CD4-positive, alpha-beta T cell (primary cell): ENCODE measurements at places on chromosomes 16 and 17.

DNA sequence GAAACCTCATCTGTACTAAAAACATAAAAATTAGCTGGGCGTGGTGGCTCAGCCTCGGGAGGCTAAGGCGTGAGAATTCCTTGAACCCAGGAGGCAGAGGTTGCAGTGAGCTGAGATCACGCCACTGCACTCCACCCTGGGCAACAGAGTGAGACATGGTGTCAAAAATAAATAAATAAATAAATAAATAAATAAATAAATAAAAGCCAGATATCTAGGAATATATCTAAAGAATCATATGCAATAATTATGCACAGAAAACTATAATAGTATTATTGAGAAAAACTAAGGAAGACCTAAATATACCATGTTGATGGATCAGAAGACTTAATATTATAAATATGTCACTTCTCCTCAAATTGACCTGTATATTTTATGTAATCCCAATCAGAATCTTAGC is 37.0 kb downstream of the TMC7 start:
- DNase-seq = no peak
- H3K27ac ChIP-seq = no peak overlapping the region
- no peak overlapping the region for H3K4me3 ChIP-seq
- no peaks in the 10 kb centered on the region for H3K4me1 ChIP-seq
- no peaks in the 10 kb centered on the region for H3K27me3 ChIP-seq

- H3K27me3 ChIP-seq = peaks cover 3% of the 10 kb centered on the region
- DNase-seq = no peak
- no peak overlapping the region for H3K27ac ChIP-seq
- H3K36me3 ChIP-seq = no peaks in the 10 kb centered on the region
Measured at GRCh38 chr17:867896-868489, 85.8 kb downstream of the MRM3 start.

GRCh38 chr16:64478252-64478906 is 643.5 kb downstream of the CDH11 start:
- H3K4me3 ChIP-seq = no peak overlapping the region
- no peaks in the 10 kb centered on the region for H3K36me3 ChIP-seq
- no peaks in the 10 kb centered on the region for H3K4me1 ChIP-seq
- no peaks in the 10 kb centered on the region for H3K27me3 ChIP-seq

- H3K27ac ChIP-seq = no peak overlapping the region
- H3K4me3 ChIP-seq = no peak overlapping the region
- no peaks in the 10 kb centered on the region for H3K36me3 ChIP-seq
- H3K4me1 ChIP-seq = no peaks in the 10 kb centered on the region
- H3K27me3 ChIP-seq = no peaks in the 10 kb centered on the region
Measured at GRCh38 chr17:60960398-60961065, 282.9 kb downstream of the BCAS3 start.

- H3K27me3 ChIP-seq = no peaks in the 10 kb centered on the region
- no peak overlapping the region for H3K27ac ChIP-seq
- DNase-seq = no peak
- H3K36me3 ChIP-seq = peaks cover 7% of the 10 kb centered on the region
- H3K4me3 ChIP-seq = no peak overlapping the region
- no peaks in the 10 kb centered on the region for H3K4me1 ChIP-seq
Measured at GRCh38 chr16:80991792-80992430, 14.8 kb downstream of the CMC2 start.

DNA sequence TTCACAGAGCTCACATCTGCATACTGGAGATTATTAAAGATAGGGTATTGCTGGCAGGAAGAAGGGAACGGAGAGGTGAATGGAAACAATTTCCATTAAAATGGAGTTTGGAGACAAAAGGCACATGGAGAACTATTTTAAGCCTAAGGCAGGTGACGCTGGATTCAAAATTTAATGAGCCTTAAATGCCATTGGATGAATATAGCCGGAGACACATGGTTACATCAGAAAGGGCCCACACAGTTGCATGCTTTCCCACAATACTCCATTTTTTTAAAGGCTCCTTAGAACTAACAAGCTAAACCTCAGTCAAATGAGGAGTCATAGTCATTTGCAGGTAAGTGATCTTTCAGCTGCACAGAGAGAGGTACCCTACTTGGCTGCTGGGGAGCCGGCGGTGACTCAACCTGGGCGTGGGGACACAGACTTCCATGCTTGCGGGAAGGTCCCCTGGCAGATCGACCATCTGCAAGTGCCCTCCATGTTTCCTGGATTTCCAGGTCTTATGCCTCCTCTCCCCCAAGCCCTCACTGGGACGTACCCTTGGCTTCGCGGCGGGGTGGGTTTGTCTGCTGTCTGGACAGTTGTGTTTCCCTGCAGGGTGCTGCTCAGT is 259.2 kb downstream of the CBLN1 start:
- H3K27ac ChIP-seq = no peak overlapping the region
- no peaks in the 10 kb centered on the region for H3K27me3 ChIP-seq
- no peaks in the 10 kb centered on the region for H3K36me3 ChIP-seq

- H3K4me3 ChIP-seq = no peak overlapping the region
- H3K27me3 ChIP-seq = no peaks in the 10 kb centered on the region
- no peaks in the 10 kb centered on the region for H3K36me3 ChIP-seq
- H3K27ac ChIP-seq = no peak overlapping the region
- peaks cover 49% of the 10 kb centered on the region for H3K4me1 ChIP-seq
- DNase-seq = no peak
Measured at GRCh38 chr16:56606476-56607108, 1.8 kb upstream of the MT2A start.

- no peak overlapping the region for H3K27ac ChIP-seq
- DNase-seq = no peak
- no peaks in the 10 kb centered on the region for H3K4me1 ChIP-seq
- H3K36me3 ChIP-seq = peaks cover 5% of the 10 kb centered on the region
Measured at GRCh38 chr17:63317166-63317840, 128.8 kb downstream of the CYB561 start.

DNA sequence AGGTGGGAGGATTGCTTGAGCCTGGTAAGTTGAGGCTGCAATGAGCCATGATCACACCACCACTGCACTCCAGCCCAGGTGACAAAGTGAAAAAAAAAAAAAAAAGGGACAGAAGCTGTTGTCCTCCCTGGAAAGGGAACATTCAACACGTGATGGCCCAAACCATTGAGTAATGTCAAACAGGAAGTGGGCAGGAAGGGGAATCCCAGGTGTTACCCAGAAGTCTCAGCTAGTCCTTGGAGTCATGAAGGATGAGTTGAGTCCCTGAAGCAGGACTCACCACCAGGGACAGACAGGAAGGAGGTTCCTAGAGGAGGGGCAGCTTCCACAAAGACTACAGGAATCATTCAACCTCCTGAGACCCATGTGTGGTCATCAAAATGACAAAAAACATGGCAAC is 19.8 kb upstream of the CMIP start:
- H3K4me1 ChIP-seq = peaks cover 14% of the 10 kb centered on the region
- H3K27ac ChIP-seq = no peak overlapping the region
- no peaks in the 10 kb centered on the region for H3K36me3 ChIP-seq
- no peak overlapping the region for H3K4me3 ChIP-seq

GRCh38 chr17:57357830-57358430 is 101.6 kb downstream of the MSI2 start:
- no peak overlapping the region for H3K27ac ChIP-seq
- no peaks in the 10 kb centered on the region for H3K36me3 ChIP-seq
- no peak overlapping the region for H3K4me3 ChIP-seq
- H3K27me3 ChIP-seq = no peaks in the 10 kb centered on the region

DNA sequence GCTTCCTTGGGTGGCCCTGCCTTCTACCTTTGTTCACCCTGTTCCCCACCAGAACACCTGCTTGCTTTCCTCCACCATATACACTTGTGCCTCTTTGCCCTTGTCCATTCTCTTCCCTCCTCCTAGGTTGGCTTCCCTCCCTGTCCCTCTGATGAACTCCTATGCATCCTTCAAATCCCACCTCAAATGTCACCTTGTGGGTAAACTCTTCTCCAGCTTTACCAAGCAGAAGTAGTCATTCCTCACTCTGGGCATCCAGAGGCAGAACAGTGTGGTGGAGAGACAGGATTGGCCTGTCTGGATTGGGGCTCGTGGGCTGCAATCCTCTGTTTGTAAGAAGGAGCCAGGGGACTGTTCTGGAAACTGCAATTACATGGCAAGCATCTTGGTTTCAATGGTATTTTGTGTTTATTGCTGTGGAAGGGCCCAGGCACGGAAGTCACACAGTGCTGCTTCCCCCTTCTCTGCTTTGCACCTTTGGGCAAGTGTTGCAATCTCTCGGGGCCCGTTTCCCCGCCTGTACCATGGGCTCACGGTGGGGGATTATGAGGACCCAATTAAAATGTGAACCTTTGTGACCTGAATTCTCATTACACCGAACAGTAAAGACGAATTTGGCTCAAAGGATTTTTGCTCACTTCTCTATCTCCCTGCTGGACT is 21.9 kb upstream of the NXPH3 start:
- H3K36me3 ChIP-seq = no peaks in the 10 kb centered on the region
- DNase-seq = no peak
- no peak overlapping the region for H3K4me3 ChIP-seq

DNA sequence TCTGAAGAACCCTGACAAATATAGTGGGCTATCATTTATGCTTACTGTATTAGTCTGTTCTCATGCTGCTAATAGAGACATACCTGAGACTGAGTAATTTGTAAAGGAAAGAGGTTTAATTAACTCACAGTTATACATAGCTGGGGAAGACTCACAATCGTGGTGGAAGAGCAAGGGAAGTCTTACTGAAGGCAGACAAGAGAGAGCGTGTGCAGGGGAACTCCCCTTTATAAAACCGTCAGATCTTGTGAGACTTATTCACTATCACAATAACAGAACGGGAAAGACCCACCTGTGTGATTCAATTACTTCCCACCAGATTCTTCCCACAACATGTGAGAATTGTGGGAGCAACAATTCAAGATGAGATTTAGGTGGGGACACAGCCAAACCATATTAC is 526.8 kb upstream of the GOT2 start:
- no peaks in the 10 kb centered on the region for H3K36me3 ChIP-seq
- DNase-seq = no peak
- no peak overlapping the region for H3K4me3 ChIP-seq
- no peaks in the 10 kb centered on the region for H3K4me1 ChIP-seq
- H3K27me3 ChIP-seq = no peaks in the 10 kb centered on the region
- no peak overlapping the region for H3K27ac ChIP-seq
